Central memory CD8-positive, alpha-beta T cell (primary cell): ENCODE measurements at places on chromosomes 1 and 21.

DNA sequence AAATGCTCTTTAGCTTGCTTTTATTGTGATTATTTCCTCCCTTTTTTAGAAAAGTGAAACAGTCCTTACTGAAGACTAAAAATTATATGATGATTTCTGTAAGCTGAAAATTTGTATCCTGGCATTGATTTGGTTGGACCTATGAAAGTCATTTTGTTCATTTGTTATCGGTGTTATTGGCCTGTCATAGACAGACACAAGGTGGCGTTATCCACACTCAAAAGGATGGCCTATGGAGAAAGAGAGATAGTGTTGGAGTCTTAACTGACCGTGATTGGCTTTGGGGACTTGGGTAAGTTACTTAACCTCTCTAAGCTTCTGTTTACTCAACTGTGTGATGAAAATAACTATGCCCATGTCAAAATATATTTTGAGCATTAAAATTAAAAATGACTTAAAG, 203.6 kb upstream of the CHODL start:
- no peaks in the 10 kb centered on the region for H3K27me3 ChIP-seq
- no peak overlapping the region for H3K27ac ChIP-seq
- no peaks in the 10 kb centered on the region for H3K4me1 ChIP-seq
- DNase-seq: no peak
- no peak overlapping the region for H3K4me3 ChIP-seq

GRCh38 chr1:20110679-20111078, 8.7 kb downstream of the PLA2G2D start:
- H3K4me1 ChIP-seq: no peaks in the 10 kb centered on the region
- peaks cover 62% of the 10 kb centered on the region for H3K27me3 ChIP-seq
- H3K36me3 ChIP-seq: peaks cover 3% of the 10 kb centered on the region
- H3K4me3 ChIP-seq: no peak overlapping the region
- no peak overlapping the region for H3K27ac ChIP-seq
- no peak for DNase-seq

DNA sequence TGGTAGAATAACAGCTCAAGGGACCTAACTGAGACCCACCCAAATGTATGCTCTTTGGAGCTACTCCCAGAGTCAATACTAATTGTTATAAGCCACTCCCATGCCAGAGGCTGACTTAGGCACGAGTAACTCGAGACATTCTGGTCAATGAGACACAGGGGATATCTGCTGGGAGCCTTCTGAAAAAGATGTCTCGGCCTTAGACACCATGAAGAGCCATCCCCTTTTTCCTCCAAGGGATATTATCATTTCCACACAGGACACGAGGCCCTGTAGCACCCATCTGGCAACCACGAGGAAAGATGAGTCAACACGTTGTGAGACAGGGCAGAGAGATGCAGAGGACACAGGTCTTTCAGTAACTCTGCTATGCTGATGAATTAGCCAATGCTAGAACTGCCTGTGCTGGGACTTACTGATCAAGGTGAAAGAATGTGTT, 30.7 kb downstream of the ITPKB start:
- no peak for DNase-seq
- peaks cover 64% of the 10 kb centered on the region for H3K4me1 ChIP-seq
- peaks cover 63% of the 10 kb centered on the region for H3K36me3 ChIP-seq
- H3K27me3 ChIP-seq: no peaks in the 10 kb centered on the region
- H3K27ac ChIP-seq: peak overlapping the region; percentile 94

GRCh38 chr1:150150133-150151021, 661 bp downstream of the PLEKHO1 start:
- H3K4me3 ChIP-seq: peak overlapping the region; percentile 93
- peaks cover 46% of the 10 kb centered on the region for H3K4me1 ChIP-seq
- peaks cover 30% of the 10 kb centered on the region for H3K36me3 ChIP-seq
- H3K27me3 ChIP-seq: no peaks in the 10 kb centered on the region

GRCh38 chr1:54850737-54851136, 36.3 kb downstream of the DHCR24 start:
- H3K36me3 ChIP-seq: peaks cover 6% of the 10 kb centered on the region
- no peaks in the 10 kb centered on the region for H3K27me3 ChIP-seq
- no peak overlapping the region for H3K27ac ChIP-seq
- no peaks in the 10 kb centered on the region for H3K4me1 ChIP-seq
- no peak for DNase-seq
